Activated T-helper 1 cell treated with Interleukin-2 at 50 U/mL for 16 hours (primary cell): ENCODE measurements at places on chromosomes 11 and 22.

DNA sequence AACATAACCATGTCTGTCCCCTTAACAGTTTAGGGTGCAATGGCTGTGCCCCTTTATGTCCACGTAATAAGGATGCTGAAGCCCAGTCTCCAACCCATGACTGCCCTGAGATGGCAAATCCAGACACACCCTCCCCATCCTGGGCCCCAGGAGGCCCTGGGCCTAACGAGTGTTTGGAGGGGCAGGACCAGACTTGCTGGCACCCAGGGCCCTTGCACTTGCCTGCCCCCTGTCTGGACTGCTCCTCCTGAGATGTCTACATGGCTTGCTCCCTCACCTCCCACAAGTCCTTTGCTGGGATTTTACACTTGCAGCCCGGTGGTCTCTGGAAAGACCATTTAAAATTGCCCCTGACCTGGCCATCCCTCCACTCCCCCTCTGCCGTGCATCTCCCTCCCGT is 132.2 kb upstream of the NECTIN1 start:
- no peak for DNase-seq

DNA sequence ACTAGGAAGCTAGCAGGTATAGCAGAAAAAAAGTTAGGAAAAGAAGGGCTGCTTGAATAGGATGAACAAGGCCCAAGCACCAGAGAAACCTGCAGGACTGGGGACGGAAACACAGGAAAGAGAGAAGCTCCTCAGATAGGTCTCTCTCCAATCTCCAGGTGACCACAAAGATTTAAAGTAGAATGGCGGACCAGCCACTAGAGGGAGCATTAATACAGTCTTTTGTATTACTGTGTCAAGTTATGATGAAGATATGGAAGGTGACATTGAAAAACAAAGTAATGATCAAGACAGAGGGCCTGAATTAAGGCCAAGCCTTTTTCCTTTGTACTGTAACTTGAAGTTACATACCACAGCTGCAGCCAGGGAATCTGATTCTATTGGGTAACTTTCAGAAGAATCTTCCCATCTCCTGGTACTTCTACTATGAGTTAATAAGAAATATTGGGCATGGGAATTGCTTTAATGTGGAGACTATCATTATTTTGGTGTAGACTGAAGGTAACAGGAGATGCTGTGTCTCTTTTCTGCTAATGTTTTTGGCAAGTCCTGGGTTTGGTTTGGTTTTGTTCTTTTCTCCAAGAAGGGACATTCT is 33.8 kb downstream of the OR2AG2 start:
- DNase-seq, result peak; percentile 29

DNA sequence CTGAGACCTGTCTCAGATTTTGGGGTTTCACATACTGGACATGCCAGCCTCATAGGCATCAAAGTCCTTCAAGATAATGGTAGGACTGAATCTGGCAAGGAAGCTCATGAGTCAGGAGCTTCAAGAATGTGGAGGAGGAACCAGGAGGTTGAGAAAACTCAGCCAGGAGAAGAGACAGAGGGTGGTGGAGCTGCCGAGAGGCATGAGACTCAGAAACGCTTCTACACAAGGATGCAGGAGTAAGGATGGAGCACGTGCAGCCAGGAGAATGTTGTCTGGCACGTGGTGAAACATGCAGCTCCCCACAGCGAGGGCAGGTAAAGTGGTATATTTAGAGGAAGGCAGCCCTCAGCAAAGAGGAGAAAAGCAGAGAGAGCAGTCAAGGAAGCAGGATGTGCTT is 148.7 kb upstream of the ISX start:
- no peak for DNase-seq

DNA sequence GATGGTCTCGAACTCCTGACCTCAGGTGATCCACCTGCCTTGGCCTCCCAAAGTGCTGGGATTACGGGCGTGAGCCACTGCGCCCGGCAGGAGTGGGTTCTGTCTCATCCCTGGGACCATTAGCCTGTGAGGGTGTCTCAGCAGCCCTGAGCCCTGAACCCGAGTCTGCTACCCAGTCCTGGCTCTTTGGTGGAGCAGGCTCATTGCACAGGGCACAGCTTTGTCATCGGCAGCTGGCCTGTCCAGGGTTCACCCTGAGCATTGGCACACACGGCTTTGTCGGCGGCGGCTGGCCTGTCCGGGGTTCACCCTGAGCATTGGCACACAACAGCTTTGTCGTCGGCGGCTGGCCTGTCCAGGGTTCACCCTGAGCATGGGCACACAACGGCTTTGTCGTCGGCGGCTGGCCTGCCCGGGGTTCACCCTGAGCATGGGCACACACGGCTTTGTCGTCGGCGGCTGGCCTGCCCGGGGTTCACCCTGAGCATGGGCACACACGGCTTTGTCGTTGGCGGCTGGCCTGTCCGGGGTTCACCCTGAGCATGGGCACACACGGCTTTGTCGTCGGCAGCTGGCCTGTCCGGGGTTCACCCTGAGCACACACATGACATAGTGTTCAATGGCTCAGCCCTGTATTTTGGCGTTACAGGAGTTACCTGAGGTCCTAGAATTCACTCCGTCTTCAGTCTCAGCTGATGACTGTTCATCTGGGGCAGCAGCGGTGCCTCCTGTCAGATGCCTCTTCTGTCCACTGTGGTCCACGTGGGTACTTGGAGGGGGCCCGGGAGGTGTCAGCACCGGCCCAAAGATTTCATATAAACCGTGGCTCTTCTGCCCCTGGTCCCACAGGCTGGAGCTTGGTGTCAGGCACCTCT is 1082.5 kb downstream of the BRD1 start:
- DNase-seq, result no peak

DNA sequence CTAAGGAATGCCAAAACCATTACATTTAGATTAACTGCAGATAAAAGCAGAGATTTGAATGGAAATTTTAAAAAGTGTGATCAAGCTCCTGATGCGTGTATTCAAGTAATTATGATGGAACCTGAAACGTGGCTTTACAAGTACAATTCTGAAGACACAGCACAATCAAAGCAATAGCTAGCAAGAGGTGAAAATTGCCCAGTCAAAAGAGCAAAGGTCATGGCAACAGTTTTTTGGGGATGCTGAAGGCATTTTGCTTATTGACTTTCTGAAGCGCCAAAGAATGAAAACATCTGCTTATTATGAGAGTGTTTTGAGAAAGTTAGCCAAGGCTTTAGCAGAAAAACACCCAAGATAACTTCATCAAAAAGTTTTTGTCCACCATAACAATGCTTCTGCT is 389.6 kb upstream of the TENM4 start:
- no peak for DNase-seq

GRCh38 chr11:75200051-75200450 is 40.5 kb upstream of the TPBGL start:
- no peak for DNase-seq

GRCh38 chr11:133816146-133816870 is 29.0 kb downstream of the SPATA19 start:
- DNase-seq, result no peak

GRCh38 chr11:10598816-10599215 is 30.4 kb upstream of the LYVE1 start:
- no peak for DNase-seq

DNA sequence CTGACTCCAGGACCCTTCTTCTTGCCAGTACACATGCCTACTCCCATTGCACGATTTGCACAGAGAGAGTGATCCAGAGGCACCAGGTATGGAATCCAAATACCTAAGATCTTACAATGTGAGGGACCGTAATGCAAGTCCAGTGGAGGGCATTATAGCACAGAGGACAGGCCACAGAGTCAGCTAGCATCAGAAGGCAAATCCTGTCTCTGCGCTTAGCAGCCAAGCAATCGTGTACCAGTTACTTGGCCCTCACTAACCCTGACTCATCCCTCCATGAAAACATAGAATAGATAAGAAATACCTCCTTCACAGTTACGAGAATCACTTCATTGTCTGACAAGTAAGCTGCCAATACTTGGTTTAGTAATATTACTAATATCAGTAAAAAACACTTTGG is 69.7 kb upstream of the SLC6A5 start:
- no peak for DNase-seq

GRCh38 chr22:19085233-19085718 is 36.9 kb downstream of the DGCR2 start:
- no peak for DNase-seq

- DNase-seq, result no peak
Measured at GRCh38 chr11:17531071-17531600, 13.1 kb downstream of the USH1C start.

DNA sequence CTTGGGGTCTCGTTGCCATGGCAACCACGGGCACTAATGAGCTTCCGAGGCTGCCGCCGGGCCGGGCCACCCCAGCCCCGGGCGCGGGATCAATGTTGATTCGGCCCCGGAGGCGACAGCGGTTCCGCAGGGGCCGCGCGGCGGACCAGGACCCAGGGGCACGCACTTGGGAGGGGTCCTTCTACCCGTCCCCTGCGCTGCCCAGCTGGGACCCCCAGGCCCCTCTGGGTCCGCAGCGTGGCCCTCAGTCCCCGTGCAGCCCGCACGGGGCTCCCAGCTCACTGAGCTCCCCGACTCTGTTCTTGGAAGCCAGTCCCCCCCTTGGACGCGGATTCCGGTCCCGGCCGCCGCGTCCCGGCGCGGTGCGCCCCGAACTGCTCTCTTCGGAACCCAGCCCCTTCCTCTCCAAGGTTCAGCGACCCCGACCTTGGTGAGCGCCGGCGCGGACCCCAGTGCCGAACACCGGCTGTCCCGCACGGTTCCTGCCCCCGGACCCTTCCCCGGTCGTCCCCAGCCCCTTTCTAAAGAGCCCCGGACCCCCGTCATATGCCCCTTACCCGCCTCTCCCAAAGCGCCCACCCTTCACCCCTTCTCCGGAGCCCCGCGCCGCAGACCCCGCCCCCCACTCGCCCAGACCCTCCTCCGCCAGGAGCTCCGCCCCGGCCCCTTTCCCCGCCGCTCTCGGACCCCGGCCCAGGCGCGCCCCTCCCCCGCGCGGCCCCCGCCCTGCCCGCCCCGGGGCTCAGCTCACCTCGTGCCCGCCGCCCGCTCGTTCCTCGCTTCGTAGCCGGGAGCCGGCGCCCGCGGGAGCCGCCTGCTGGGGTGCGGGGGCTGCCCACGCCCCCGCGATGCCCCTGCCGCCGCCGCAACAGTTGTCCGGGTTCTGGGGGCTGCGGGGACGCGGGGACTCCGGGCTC is 18.3 kb upstream of the SHISAL1 start:
- DNase-seq, result no peak

DNA sequence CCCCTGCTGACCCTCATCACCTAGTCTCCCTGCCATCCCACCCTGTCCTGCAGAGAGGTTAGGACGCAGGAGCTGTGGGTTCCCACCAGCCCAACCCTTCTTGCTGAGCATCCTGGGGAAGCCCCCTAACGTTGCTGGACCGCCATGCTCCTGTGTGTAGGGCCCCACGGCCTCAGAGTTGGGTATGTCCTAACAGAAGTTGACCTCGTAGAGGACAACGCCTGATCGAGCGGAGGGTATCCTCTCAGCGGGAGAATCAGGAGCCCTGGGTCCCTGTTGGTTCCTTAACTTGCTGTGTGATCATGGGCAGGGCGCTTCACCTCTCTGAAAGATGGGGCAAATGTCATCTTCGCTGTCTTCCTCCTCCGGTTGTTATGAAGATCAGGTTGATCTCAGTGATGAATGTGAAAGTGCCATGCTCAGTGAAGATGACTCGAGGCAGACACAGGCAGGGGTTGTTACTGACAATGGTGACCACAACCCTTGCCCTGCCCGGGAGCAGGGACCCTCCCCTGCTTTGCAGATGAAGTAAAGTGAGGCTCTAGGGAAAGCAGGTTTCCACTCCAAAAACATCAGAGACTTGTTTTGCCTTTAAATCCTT is 19.3 kb upstream of the CD5 start:
- DNase-seq, result no peak

- DNase-seq, result no peak
Measured at GRCh38 chr11:122348659-122349409, 232.8 kb upstream of the BLID start.

- DNase-seq, result no peak
Measured at GRCh38 chr11:14538271-14538925, 18.2 kb upstream of the PSMA1 start.

GRCh38 chr22:46626911-46627805 is 7.0 kb downstream of the GRAMD4 start:
- no peak for DNase-seq

DNA sequence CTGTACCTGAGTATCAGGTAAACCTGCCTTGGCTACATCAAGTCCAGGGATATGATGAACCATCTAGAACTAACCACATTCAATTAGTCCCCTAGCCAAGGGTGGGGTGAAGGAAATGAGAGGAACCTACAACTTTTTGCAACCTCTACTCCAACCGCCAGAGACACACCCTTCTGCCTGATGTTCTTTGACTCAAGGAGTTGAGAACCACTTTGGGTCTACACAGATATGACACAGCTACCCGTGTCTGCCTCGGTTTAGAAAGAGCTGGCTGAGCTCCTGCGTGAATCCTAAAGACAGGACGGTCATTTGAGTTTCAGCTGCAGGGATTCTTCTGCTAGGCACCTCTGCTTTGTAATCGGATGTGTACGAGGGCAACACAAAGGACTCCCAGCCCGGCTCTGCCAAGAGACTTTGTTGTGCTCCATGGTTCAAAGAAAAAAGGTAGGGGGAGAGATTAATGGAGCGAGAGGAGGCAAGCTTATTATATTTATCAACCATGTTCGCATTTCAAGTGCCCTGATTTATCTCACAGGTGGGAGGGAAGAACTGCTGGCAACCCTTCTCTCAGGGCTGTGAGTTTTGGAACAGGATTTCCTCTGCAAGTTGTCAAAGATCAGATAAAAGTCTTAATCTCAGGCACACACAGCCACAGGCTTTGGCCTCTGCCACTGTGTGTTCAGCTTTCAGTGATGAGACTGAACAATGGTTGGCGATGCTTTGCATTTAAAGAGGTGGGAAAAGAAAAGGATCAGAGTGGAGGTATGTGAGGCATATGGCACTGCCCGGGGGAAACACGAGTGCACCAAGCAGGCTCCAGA is 35.1 kb downstream of the FLI1 start:
- no peak for DNase-seq

GRCh38 chr22:20728523-20729190 is 45.3 kb upstream of the SERPIND1 start:
- no peak for DNase-seq

- DNase-seq, result no peak
Measured at GRCh38 chr11:69465236-69466000, 16.0 kb upstream of the LINC01488 start.

DNA sequence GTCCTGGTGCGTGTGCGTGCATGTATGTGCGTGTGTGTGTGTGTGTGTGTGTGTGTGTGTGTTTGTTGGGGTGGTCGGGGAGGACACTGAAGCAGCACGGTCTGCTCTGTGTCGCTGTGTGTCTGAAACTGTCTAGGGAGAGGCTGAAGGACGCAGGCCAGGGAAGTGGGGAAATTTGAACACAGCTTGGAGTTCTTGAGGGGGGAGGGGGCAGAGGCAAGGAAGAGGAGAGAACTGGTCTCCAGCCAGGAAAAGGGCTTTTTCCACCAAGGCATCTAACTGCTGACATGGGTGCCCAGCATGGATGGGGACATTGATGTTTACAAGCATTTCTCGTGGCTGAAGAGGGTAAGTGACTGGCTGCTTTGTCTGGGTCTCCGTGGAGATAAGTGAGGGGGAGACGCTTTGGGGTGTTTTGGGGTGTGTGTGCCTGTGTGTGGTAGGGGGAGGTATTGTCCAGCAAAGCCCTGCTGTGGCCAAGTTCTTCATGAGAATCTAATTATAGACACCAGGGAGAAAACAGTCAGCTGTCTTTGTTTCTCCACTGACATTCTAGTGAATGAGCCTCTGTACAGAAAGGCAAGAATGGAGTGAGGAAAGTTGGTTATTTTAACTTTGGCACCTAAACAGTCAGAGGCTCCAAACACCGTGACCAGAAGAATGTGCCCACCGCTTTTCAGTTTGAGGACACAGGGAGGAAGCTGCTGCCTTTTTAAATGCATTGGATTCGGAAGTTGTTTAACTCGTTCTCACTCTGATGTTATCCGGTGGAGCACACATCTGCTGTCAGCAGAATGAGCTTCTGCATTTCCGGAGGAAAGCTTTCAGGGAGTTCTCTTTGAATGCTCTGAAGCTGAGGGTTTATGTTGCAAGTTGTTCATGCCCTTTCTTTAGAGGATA is 63.7 kb downstream of the PPFIBP2 start:
- DNase-seq, result no peak
